Peyer's patch (tissue), 4 donors: ENCODE measurements at places on chromosomes 11 and 22.

- DNase-seq: no peak
Measured at GRCh38 chr11:113436672-113437252, 38.4 kb downstream of the DRD2 start.

GRCh38 chr11:4610258-4610935, 2.4 kb upstream of the TRIM68 start:
- DNase-seq: no peak

GRCh38 chr11:115558635-115559034, 54.4 kb upstream of the CADM1 start:
- DNase-seq: no peak

DNA sequence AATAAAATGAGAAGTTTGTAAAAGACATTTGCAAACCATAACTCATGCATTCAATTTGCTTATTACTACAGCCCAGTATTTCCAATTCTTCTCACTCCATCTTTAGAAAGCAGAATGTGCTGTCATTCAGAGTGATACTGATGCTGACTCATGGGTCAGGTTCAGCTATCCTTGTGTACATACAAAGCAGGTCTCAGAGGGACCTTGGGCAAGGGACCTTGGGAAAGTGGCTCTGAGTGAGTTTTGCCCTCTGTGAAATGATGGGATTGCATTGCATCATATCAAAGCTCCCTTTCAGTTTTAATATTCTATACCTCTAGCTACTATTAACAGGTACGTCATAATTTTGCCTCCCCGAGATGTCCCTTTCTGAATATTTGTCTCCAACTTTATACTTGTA, 848.7 kb downstream of the OPCML start:
- no peak for DNase-seq

DNA sequence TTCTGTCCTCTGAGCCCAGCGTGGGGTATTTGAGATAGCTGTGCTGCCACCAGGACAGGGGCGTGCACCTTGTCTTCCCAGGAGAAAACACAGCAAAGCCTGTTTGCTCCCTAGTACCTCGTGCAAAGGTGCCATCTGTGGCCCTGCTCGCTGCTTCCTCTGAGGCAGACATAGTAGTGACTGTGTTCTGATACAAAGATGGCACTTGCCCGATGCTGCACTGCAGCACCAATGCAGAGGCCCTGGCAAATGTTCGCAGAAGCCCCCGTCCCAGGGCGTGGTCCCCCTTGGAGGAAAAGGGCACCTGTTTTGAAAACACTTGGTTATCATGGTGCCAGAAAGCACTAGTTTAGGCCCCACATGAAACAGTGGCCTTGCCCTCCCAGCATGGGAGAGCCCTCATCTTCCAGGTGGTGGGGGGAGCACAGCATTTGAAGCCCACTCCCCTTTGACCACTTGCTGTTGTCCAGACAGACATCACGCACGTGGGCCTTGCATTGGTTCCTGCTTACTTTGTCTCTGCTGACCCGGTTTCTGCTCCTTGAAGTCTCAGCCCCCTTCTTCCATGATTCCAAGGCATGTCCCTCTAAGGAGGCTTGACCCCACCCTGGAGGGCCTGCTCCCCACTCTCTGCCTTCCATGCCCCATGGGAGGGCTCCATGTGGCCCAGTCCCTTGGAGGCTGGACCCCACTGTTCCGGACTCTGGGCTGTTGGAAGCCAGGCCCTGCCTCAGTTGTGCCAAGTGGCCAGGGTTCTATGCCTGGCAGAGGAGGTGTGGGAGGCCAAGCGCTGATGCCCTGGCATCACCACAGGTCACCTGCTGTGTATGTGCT, 109.4 kb downstream of the KCNQ1OT1 start:
- no peak for DNase-seq

GRCh38 chr11:125593114-125593820, 615 bp downstream of the STT3A start:
- no peak for DNase-seq

GRCh38 chr22:45154383-45154782, 9.3 kb upstream of the NUP50 start:
- no peak for DNase-seq

DNA sequence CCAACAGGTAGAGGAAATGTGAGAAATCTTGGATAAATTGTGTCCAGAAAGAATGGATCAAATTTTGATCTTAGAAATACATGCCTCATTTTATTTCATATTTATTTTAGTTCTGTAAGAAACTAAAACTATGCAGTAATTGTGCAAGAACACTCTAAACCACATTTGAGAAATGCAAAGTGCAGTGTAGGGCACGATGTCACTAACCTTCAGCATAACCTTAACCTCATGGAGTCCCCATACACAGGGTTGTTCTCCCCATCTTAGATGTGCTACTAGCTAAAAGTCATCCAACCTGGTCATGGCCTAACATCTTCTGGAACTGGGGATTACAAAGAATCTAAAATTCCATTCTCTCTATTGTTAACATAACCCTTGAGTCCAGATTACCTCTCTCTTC, 48.4 kb upstream of the ARHGAP42 start:
- DNase-seq: no peak

- DNase-seq: no peak
Measured at GRCh38 chr22:27060190-27060589, 402.8 kb downstream of the MIAT start.

GRCh38 chr11:3959015-3959902, 103.8 kb downstream of the STIM1 start:
- no peak for DNase-seq
